AG10803 (cell line): ENCODE measurements at places on chromosomes 3 and 15.
A peak's percentile ranks its signal among the peaks of the same experiment; 100 is the strongest.

GRCh38 chr15:73873889-73874511 is 636 bp downstream of the TBC1D21 start:
- DNase-seq = peak; percentile 58

DNA sequence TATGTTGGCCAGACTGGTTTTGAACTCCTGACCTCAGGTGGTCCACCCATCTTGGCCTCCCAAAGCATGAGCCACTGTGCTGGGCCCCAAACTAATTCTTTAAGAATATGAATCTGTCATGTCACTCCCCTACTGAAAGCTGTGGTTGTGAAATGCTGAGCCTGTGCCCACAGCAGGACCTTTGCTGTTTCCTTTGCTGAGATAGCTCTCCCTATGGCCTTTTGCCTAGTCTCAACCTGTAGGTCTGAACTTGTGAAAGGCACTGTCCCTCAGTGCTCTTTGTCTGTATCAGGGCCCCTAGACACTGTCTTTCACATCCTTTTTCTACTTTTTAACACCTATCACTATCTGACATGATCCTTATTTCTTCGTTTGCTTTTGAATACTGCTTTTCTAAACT is 62.7 kb upstream of the CCR4 start:
- DNase-seq = no peak

GRCh38 chr15:41333026-41333562 is 413 bp downstream of the NUSAP1 start:
- DNase-seq = no peak

DNA sequence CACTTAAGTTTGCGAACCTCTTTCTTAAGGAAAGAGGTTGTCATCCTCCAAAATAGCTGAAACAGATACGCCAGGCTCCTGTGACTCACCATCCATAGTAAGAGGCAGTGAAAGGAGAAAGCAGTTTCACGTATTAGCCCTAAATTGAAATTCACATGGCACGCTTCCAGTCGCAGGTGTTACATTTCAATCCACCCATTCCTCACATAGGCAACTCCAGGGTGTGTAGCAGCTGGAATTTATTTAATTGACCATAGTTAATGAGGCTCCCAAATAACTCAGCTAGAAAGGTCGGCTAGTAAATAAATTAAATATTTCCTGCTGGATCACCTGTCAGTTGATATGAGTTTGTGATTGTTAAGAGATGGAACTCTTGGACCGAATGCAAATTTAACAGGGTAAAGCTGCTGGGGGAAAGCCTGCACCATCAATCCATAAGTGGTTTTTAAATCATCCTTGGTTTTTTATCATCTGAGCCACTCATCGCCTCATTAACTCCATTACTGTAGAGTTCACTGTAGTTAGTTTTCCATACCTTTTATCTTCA is 19.6 kb downstream of the NSUN3 start:
- DNase-seq = no peak

DNA sequence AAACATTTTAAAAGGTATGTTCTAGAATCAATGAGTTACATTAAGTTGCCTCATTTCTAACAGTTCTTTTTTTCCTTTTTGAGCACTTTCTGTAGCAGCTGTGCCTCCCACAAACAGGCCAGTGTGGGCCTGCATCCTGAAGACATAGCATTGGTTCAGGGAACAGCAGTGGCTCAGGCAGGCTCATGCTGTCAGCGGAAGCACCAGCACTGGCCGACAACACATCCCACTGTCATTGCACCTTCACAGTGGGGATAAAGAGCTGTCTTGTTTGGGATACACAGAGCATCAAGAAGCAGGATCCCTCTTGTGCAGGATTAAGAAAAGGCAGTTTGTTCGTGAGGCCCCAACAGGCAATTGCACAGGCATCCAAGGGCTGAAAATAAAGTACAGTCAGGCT is 123.3 kb downstream of the MOBP start:
- DNase-seq = no peak

GRCh38 chr3:107431246-107432012 is 54.2 kb downstream of the CCDC54 start:
- peak; percentile 67 for DNase-seq

DNA sequence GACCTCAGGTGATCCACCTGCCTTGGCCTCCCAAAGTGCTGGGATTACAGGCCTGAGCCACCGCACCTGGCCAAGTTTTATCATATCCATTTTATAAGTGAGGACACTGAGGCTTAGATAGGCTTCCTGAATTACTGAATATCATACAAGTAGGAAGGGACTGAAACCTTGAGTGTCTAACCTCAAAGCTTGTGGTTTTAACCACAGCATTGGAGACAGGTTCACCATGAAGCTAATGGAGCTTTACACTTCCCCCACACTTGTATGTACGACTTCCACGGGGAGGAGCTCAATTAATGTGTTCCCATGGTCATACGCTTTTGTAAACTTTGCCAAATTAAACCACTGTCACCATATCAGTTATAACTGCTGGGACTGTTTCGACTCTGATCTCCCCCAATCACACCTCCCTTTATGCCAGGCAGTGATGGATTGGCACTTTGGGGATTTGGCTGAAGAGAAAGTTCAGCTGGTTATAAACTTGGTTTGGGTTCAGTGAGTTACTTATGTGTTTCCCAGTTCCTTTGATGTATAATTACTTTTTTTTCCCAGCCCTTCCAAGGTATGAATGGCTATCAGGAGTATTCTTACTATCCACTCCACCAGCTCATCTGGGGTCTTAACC is 38.4 kb upstream of the MEIS2 start:
- no peak for DNase-seq

DNA sequence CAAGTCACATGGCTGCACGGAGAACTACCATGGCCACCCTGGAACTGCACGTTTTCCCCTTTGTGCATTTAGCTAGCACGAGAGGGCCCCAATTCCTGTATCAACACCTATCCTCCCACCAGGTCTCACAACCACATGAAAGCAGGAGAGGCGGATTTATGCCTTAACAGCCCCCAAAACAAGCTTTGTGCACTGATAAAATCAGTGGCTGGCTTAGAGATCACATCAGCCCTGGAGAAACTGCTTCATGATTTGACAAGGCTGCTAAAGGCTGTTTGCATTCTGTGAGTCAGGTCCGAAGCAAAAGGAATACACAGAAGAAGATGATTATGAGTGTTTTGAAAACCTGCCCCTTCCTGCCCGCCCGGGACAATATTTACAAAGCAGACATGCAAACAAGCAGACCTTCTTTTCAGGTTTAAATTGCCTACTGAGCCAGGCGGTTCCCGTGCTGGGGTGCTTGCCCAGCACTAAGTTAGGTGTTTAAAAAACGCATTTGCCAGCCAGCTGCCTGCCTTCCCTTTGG is 25.9 kb downstream of the CEMIP start:
- no peak for DNase-seq

- DNase-seq = peak; percentile 29
These were observed 217.3 kb downstream of the ZIC4 start for GRCh38 chr3:147189016-147189415.

DNA sequence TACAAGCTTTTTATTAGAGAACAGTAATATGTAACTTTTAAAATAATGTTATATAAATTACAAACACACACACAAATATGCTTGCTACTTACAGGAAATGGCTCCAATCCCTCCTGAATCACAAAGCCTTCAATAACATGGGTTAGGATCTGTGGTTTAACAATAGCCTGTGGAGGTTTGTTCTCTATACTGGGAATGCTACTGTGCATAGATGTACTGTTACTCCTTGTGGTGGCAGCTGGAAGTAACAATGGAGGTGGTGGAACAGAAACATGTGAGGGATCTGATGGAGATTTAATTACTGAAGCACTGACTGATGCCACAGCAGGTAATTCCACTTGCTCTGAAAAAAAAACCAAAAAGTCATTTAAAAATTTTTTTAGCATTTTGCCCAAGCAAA is 64.4 kb downstream of the PHC3 start:
- no peak for DNase-seq

GRCh38 chr15:101115786-101116680 is 135.8 kb downstream of the CHSY1 start:
- peak; percentile 67 for DNase-seq

GRCh38 chr3:37072892-37073291 is 79.6 kb downstream of the MLH1 start:
- DNase-seq = peak; percentile 67

GRCh38 chr3:80770106-80771074 is 991.1 kb downstream of the GBE1 start:
- DNase-seq = no peak

GRCh38 chr15:78446551-78446950 is 8.5 kb downstream of the IREB2 start:
- DNase-seq = no peak

DNA sequence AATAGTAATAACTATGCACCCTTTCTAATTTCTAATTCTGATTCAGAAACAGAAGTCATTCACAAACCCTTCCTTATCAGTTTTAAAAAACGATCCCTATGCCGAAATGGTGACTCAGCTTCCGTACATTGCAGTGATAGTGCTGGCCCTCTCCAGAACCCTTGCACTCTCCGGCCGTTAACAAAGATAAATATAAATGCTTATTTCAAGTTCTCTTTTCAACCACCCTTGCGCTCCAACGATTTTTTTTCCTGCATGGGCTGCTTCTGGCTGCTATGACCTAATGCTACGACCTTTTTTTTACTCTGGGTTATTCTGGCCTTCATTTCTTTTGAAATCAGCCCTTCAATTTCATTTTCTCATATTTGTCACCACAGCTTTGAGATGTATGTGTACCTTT is 646.2 kb downstream of the NTRK3 start:
- no peak for DNase-seq

- DNase-seq = no peak
These were observed 37.6 kb upstream of the CLDN18 start for GRCh38 chr3:137972396-137972795.

DNA sequence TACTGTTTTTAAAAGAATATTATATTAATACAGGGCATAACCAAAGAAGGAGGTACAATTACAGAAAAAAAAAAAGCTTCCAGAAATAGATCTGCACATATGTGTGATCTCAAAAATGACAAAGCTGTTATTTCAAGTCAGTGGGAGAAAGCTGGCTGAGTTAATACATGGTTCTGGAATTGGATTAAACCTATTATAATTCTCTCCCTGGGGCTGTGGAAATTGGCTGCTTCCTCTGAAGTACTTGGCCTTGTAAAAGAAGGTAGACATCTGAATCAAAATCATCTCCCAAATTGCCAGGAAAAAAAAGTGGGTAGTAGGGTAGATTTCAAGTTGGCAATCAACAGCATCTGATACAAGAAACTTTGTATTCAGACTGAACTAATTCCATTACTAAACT is 723.9 kb upstream of the ALCAM start:
- no peak for DNase-seq

GRCh38 chr3:152128356-152128755 is 140.4 kb upstream of the MBNL1 start:
- no peak for DNase-seq

DNA sequence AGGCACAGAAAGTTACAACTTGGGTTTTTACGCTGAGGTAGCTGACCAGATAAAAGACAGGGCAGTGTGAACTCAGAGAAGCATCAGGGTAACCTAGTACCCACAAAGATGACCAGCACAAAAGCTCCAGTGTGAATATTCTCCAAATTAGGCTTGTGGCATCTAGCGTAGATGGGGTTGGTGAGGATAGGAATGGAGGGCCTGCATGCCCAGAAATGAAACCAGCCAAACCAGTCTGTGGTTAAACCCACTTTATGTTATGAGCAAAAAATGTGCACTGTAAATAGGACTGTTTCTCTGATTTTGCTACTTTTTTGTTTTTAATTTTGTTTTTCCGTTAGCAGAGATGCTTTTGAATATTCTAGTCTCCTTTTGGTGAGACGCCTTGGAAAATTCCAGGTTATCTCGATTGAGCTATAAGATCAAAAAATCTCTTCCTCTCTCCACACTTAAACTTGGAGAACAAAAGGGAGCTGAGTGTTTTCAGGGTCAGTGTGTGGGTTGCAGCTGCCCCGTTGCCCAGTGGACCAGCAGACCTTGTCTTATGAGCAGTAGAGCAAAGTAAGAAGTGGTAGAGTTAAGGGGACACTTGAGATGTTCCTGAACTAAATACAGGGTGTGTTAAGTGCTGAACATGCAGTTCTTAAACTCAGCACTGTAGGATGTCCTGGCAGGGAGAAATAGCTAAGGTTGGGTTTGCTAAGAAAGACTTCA is 132.9 kb downstream of the C3orf38 start:
- DNase-seq = no peak

GRCh38 chr3:79367066-79367465 is 400.7 kb downstream of the ROBO1 start:
- peak; percentile 22 for DNase-seq

DNA sequence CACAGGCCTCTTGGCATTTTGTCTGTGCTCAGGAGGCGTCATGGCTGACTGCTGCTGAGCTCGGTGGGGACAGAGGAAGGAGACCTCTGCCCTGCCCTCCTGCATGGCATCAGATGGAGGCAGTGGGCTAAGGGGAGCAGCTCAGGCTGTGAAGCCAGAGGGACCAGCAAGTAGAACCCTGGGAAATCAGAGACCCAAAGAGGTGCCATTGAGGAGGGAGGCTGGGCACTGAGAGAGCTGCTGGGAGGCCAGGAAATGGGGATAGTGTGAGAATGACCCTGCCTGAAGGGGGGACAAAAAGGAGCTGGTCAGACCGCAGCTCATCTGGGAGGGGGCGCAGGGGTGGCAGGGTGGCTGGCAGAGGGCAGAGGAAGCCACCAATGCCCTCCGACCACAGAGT is 136.8 kb downstream of the FBLN2 start:
- no peak for DNase-seq

DNA sequence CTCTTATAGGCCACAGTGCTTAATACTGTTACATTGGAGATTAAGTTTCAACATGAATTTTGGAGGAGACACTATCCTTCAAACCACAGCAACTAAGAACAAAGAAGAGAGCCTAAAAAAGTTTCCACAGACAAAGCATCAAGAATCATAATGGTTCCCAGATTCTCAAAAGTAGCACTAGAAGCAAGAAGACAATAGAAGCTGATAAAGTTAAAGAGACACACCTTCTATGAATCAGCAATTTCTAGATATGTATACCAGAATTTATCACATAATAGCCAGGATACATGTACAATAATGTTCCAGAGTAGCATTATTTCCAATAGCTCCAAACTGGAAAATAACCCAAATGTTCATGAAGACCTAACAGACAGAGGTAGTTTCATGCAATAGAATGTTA is 12.2 kb downstream of the NKIRAS1 start:
- DNase-seq = no peak

DNA sequence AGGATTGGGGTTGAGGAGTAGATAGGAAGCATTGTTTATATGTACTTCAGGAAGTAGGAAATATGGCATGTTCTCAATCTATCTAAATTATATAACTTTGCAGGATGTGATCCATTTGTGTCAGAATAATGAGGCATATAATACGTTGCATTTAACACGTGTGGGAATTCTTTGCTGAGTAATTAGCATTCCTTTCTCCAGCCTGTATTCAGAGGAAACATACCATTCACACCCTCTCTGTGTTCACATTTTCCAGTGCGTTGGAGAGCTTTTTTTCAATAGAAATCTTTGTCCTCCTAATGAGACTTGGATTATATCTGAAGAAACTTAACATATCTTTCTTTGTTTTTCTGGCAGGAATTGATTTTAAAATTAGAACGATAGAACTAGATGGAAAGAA is 33.0 kb upstream of the APH1B start:
- peak; percentile 84 for DNase-seq

- no peak for DNase-seq
These were observed 40.2 kb upstream of the FAM107A start for GRCh38 chr3:58617338-58617761.

GRCh38 chr15:74470631-74471395 is 9.9 kb upstream of the UBL7 start:
- no peak for DNase-seq

- no peak for DNase-seq
These were observed 16.1 kb downstream of the MAP6D1 start for GRCh38 chr3:183809270-183809669.
